HEK293T (cell line): ENCODE measurements at places on chromosomes 5 and 9.

DNA sequence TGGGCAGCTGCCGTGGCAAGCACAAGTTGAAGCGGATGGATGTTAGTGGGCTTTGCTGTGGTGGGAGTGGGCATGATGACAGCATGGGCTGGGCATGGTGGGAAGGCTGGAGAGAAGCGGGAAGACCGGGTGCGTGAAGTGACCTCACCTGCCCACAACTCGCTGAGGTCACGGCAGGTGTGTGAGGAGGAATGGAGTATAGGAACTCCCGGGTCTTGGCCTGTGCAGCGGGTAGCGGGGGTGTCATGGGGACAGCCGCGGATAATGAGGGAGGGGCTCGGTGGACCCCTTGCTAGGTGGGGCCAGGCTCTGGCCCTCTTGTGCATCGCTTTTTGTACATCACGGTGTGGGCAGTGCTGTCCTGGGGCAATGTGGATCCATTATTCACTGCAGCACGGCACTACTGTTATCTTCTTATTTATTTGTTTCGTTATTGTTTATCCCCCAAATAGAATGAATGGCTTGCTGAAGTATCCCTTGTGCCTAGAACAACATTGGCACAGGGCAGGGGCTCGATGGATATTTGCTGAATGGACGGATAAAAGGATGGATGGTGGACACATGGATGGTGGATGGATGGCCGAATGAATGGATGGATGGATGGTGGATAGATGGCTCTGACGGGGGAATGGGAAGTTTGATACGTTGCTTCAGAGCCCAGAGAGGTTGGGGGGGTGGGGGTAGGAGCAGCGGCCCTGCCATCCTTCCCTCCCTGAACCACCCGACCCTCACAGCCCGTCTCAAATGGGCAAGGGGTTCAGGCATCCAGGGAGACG lies 14.6 kb downstream of the PROP1 start:
- no peak for DNase-seq

- DNase-seq = no peak
Measured at GRCh38 chr5:79242242-79243039, 6.5 kb downstream of the JMY start.

DNA sequence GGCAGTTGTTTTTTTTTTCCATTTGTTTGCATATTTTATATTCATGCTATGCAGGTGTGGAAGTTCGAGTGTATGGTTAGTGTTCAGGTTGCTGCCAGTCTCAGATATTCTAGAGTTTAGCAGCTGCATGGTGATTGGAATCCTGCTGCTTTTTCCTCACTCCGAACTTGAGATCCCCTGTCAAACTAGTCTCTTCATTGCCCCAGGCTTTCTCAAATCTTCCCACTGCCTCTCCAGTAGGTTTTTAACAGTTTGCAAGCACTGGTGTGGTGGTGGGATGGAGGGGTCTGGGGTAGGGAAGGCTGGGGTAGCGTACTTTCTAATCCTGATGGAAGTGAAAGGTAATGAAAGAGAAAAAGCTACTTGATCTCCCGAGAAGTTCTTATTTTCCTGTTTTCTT lies 112.9 kb downstream of the CHSY3 start:
- DNase-seq = no peak

DNA sequence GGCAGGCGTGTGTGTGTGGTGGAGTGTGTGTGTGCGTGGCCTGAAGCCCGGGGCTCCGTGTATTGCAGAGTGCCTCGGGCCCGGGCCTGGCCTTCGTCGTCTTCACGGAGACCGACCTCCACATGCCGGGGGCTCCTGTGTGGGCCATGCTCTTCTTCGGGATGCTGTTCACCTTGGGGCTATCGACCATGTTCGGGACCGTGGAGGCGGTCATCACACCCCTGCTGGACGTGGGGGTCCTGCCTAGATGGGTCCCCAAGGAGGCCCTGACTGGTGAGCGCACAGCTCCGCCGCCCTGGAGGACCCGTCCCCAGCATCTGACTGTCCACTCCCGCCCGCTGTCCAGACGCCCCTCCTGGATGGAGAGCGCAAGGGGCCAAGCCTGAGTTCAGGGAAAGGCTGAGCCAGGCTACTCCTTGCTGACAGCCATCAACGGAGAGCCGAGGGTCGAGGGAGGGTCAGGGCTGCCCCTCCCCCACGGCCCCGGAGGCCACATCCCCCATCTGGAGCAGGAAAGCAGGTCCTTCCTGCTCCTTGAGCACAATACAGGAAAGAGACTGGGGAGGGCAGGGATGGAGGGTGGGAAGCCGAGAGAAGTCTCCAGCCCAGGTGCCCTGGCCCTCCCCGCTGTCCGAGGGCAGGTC lies 18.4 kb downstream of the SLC6A18 start:
- no peak for DNase-seq

- no peak for DNase-seq
Measured at GRCh38 chr5:141692919-141693725, 11.1 kb upstream of the ARAP3 start.

DNA sequence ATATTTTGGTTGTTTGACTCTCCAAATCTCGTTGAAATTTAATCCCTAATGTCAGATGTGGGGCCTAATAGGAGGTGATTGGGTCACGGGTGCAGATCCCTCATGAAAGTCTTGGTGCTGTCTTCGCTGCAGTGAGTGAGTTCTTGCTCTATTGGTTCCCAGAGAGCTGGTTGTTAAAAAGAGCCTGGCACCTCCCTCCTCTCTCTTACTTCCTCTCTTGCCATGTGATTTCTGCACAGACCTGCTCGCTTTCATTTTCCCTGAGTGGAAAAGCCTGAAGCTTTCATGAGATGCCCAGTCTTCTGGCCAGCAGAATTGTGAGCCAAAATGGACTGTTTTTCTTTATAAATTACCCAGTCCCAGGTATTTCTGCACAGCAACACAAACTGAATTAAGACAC lies 221.6 kb downstream of the MAT2B start:
- DNase-seq = no peak

DNA sequence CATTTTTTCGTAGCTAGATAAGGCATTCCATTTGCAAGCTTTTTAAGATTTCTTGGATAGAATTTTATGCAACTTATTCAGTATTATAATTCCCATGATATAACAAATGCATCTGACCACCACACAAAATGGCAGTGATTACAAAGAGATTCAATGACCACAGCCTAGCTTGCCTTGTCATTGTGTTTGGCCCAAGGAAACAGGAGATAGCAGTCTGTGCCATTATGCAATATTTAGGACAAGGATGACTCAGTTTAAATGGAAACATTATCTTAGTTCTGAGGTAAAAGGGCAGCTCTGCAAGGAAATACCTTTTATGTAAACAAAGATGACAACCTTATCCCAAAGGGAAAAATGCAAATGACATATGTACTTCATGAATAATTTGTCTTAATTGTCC lies 89.8 kb downstream of the NUDT12 start:
- no peak for DNase-seq

GRCh38 chr9:98432134-98432533 lies 176.7 kb upstream of the TBC1D2 start:
- no peak for DNase-seq

GRCh38 chr5:102539996-102540728 lies 41.4 kb upstream of the SLCO6A1 start:
- no peak for DNase-seq

DNA sequence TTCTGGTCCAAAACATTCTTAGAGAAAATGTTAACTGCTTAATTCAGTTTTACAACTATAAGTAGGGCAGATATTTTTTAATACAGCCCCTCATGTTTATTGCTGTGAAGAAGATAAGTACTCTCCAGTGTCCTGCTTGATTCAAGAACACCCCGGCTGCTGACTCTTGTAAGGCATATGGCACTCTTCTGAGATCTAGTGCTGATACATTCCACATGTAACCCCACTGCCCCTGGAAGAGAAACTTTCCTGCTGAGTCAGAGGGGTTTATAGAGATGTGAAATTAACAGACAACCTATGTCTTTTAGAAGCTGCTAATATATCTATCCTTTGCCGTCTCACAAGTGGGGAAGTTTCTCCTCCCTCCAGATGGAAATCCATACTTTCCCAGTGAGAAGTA lies 1.0 kb upstream of the MINAR2 start:
- DNase-seq = no peak

- DNase-seq = no peak
Measured at GRCh38 chr5:136020383-136021015, 8.3 kb upstream of the TGFBI start.

DNA sequence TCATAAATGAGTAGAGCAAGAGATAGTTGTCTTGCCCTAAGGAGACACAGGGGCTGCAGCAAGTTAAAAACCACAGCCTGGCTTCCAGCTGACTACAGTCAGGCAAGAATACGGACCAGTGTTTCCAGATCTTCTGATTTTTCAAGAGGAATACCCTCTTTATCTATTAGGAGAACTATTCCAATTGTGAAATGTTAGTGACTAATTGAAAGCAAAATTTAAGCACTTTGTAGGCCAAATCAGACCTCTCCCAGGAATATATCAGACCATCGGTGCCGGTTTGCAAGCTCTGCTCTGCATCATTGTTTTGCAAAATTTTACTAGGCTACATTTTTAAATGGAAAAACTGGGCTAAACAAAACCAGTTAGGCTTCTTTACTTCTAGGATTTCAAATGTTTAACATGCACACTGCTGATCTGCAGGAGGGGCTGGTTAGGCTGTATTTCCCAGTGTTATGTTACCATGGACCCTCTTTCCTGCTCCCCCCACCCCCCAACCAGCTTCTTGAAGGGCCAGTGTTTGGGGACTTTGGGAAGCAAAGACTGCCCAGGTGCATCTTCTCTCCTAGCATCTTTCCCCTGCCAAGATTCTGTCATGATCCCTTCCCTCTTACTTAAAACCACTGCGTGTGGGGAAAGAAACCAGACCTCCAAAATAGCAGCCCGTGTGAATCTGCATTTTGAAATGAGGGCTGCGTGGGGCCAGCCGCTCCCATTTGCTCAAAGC lies 1.1 kb upstream of the ARSI start:
- DNase-seq = no peak

DNA sequence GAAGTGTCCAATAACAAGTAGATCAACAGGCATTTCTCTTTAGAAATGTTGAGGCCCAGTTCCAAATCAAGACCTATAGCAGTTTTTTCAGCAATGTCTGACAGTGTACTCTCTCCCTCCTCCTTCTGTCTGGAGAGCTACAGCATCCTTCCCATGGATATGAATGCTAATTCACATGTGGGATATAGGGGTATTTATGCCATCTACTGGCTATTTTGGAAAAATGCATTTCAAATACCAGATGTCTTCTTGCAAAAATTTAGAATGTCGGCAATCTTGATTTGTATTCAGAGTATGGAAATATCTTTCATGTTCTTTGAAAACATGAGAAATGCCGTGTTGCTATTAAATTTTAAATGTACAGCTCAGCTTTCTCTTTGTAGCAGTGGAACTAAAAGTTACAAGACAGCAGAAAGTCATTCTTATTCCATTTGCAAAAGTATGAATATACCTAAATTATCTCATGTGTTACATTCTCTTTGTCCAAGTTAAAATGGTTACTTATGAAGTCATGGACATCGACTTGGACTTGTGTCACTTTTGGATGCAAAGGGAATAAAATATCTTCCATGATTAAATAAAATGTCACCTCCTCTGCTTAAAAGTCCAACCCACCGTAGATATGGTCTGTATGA lies 647.8 kb downstream of the TAF11L14 start:
- DNase-seq = peak; percentile 32

- DNase-seq = no peak
Measured at GRCh38 chr9:126307322-126308061, 19.1 kb upstream of the MVB12B start.

DNA sequence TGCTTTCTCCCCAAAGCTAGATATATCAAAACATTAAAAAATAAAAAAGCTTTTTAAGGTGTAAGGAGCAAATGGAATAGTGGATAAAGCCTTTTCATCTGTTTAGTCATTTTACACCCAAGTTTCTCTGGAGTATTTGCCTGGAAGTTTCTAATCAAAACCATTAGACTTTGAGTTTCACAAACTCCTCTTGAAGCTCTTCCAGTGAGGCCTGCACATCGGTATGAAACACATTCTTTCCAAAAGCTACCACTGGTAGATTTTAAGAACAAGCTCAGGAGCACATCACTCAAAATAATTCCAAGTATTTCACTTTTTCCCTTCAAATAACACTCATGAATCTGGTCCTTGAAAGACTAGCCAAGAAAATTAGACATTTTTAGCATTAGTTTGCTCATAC lies 5.7 kb downstream of the TRIM52 start:
- no peak for DNase-seq

GRCh38 chr5:163730206-163730756 lies 224.9 kb downstream of the MAT2B start:
- DNase-seq = no peak

DNA sequence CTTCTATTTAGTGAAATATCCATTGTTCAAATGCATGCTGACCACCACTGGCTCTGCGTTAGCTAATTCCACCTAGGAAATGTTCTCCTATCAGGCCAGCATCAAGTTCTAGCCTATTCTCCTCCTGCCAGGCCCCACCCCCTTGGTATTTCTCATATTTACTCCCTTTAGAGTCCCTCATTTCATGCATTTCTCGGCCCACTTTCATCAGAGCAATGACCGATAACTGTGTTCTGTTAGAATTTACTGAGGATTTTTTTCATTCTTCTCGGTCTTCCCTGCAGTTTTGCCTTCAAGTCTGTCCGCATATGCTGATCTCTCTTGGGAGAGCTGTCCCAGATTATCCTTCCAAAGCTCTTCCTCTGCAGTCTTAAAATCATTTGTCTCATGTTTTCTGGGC lies 143.4 kb downstream of the GOLPH3 start:
- DNase-seq = no peak

GRCh38 chr5:21397693-21398092 lies 1409.7 kb upstream of the CDH18 start:
- DNase-seq = no peak

DNA sequence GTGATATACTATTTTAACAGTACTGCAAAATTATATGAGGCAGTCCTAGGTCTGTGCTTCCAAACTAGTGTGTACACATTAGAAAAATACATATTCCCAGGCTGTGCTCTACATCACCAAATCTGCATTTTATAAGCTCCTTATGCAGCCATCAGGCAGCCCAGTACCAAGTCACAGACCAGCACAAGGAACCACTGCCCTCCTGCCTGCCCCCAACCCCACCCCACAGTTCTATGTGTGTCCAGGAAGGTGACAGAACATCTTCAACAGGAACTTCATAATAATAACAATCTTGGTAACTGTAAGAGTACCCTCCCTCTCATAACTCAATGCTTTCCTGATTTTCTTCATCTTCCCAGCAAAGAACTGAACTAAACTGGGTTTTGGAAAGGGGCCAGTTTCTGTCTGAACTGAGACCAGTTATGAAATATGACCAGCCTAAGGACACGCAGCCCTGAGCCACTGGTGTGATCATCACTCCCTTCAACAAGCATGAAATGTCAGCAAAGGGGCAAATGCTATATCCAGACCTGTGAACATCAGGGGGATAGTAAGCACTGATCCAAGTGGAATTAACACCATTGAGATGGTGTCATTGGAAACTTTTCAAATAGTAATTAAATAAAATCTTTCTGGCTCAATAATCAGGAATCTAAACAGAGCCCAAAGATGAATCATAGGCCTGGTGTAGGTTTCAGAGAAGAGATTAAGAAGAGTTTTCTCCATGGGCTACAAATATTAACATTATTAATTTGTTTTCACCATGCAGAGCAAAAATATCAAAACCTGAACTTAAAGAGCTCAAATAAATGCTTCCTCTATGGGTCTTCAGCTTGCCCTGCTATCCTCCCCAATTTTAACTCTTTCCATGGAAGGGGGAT lies 82.1 kb downstream of the DPYSL3 start:
- DNase-seq = no peak
